ENCODE measurements at places on chromosomes 2 and 18. TPM values are rescaled to one million over a fixed set of nuclear protein-coding genes. Genes with fewer than 3 reads are reported as not detected.

Gene DUSP11
- total RNA-seq = 18.6 TPM

Gene INPP5D
- 4.3 TPM for total RNA-seq

Gene GRB14
- total RNA-seq = 2.9 TPM

Gene RTP5
- total RNA-seq = not detected

Gene POTEJ
- 0.04 TPM for total RNA-seq

DNA sequence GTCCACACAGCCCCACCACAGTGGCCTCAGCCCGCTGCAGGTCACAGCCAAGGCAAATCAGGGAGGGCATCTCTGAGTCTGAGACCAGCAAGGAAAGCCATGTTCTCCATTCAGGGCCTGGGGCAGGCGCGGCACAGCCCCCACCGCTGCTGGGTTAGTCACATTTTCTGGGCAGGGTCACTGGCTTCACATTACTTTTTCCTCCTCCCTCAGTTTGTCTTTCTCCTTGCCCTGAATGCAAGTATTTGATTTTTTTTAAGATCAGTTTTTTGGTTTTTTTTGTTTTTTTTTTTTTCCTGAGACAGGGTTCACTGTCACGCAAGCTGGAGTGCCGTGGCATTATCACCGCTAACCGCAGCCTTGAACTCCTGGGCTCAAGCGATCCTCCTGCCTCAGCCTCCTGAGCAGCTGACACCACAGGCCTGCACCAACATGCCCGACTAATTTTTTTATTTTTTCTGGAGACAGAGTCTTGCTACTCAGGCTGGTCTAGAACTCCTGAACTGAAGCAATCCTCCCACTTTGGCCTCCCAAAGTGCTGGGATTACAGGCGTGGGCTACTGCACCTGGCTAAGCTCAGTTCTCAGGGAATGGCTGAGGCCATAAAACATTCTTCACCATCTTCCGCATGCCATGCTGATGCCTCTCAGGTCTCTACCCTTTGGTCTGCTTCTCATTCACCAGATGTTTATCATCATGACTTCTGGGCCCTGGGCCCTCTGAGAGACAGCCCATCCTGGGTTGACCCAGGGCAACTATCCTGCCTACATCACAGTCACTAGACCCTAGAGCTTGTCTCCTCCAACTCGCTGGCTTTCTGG, 628 bp upstream of the CAPG start:
- DNase-seq = no peak
- no peak overlapping the region for H3K4me3 ChIP-seq
- peaks cover 11% of the 10 kb centered on the region for H3K27me3 ChIP-seq
- H3K4me1 ChIP-seq = peaks cover 32% of the 10 kb centered on the region
- no peaks in the 10 kb centered on the region for H3K36me3 ChIP-seq
- no peak overlapping the region for H3K27ac ChIP-seq

DNA sequence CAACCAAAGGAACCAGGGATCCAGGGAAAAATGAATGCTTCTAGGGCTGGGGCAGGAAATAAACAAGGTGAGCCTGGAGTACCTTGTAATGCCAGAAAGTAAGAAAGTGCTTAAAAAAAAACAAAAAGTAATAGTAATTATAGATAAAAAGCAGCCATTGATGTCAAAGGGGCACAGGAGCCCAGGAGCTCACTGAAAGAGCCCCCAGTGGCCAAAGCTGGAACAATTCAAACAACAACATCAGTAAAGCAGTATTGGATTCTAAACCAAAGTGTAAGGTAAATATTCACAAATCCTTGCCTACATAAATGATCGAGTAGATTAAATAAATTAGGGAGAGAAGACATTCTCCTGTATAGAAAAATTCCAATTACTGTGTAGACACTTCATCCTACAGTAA, 114.3 kb upstream of the ARL4C start:
- H3K27ac ChIP-seq = no peak overlapping the region
- no peaks in the 10 kb centered on the region for H3K4me1 ChIP-seq
- H3K4me3 ChIP-seq = no peak overlapping the region
- no peaks in the 10 kb centered on the region for H3K36me3 ChIP-seq
- no peak for DNase-seq
- no peaks in the 10 kb centered on the region for H3K27me3 ChIP-seq

DNA sequence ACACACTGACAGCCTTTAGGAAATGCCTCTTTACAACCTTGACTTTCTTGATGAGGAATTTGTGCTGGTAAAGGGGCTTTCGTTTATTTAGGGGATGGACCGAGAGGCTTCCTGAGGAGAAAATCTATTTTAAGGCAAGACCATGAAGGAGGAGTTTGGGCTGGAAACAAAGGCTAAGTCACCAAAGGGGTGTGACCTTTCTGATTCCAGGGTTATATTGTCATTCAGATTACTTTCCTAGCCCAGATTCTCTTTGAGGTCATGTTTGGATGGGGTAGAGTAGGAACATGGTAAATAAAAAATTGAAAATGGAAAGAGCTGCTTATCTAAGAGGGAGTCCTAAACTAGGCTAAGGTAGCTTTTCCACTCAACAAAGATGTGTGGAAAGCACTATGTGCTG, 77.1 kb upstream of the UGP2 start:
- no peak overlapping the region for H3K27ac ChIP-seq
- no peaks in the 10 kb centered on the region for H3K27me3 ChIP-seq
- H3K4me1 ChIP-seq = peaks cover 7% of the 10 kb centered on the region
- H3K36me3 ChIP-seq = no peaks in the 10 kb centered on the region

DNA sequence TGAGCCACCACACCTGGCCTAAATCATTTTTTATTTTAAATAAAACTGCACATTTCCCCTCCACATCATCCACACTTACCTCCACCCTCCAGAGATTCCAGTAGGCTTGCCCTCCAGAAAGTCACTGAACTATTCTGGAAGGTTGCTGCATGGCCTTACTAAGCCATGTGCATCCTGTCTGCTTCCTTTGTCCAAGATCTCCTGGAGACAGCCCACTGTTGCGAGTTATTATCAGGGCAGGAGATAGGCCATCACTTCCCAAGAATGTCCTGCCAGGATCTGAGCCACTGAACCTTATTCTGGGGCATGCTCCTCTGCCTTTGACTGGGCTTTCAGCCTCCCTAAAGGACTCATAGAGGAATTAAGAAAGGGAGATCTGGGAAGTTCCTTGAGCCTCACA, 26.8 kb downstream of the CCDC68 start:
- H3K27me3 ChIP-seq = no peaks in the 10 kb centered on the region
- H3K4me1 ChIP-seq = no peaks in the 10 kb centered on the region
- no peak overlapping the region for H3K27ac ChIP-seq
- H3K4me3 ChIP-seq = no peak overlapping the region

DNA sequence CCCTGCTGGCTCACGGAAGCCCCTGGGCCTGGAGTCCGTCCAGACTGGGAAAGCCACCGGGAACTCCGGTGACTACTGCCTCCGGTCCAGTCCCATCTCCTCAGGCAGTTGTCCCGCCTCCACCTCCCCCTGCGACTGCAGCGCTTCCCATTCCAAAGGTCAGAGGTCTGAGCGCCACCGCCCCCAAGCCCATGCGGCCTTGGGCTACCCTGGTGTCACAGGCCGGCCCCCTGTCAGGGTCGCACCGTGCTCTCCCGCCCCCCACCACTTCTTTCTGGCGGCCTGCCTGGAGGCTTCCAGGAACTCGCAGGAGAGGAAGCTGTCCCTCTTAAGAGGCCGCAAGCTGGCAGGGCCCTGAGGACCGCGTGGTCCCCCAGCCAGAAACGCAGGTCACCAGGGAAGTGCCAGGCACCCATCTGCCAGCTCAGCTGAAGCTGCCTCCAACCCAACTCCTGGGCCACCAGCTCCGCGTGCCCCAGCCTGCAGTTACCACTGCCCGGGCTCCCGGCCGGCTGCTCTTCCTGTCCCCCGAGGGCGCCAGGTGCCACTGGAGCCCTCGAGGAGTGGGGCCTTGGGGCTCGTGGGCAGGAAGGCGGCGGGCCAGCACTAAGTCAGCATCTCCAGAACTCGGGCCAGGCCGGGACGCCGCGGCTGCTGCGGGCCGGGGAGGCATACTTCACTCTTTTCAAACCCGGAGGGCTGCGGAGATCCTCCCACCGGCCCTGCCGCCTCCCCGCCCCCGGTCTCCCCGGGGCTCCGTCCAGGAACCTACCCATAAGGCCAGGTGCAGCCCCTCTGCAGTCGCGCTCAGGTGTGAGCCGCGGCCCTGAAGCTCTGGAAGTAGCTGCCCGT, 83.3 kb upstream of the POMC start:
- H3K27me3 ChIP-seq = no peaks in the 10 kb centered on the region
- peak; percentile 77 for DNase-seq
- peak overlapping the region; percentile 59 for H3K4me3 ChIP-seq
- H3K27ac ChIP-seq = peak overlapping the region; percentile 84
- peaks cover 47% of the 10 kb centered on the region for H3K36me3 ChIP-seq

GRCh38 chr2:24012521-24013188, 2.8 kb downstream of the MFSD2B start:
- no peak overlapping the region for H3K27ac ChIP-seq
- no peak for DNase-seq
- H3K36me3 ChIP-seq = no peaks in the 10 kb centered on the region
- no peak overlapping the region for H3K4me3 ChIP-seq

DNA sequence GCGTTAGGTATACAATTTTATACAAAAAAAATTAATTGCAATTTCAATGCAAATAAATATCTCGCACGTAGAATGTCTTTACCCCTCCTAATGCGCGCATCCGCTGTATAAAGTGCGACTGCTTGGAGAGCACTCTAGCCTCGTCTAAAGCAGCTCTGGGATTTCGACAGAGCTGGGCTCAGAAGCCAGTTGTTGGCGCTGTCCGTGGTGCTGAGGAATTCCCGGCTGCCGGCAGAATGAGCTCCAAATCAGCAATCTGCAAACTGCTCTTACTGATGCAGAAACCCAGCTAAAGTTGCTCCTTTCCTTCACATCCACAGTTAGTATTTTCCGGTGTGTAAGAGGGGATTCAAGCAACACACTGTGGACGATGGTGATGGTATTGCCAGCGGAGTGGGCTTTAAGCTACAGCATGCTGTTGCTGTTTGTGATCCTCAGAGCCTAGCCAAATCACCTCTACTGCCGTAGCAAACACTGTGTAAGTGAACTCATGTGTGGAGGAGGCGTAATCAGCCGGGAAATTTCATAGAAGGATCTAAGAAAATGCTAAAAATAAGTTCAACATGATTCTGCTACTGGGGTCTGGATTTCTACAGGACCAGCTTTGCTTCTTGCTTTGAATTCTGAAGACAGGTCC, at the start of gene VWC2L:
Gene VWC2L, plus strand, starts transcription at position 137 of the 637 bp plus-strand sequence. CDS start 3,140 bp downstream, outside the sequence.
- peak; percentile 87 for DNase-seq
- H3K36me3 ChIP-seq = no peaks in the 10 kb centered on the region
- H3K27me3 ChIP-seq = no peaks in the 10 kb centered on the region
- H3K4me3 ChIP-seq = no peak within 1 kb of the TSS
- H3K27ac ChIP-seq = no peak within 1 kb of the TSS

GRCh38 chr18:35646449-35646848, 64.9 kb downstream of the GALNT1 start:
- no peaks in the 10 kb centered on the region for H3K27me3 ChIP-seq
- no peak overlapping the region for H3K27ac ChIP-seq
- no peaks in the 10 kb centered on the region for H3K4me1 ChIP-seq
- H3K4me3 ChIP-seq = no peak overlapping the region
- no peak for DNase-seq

DNA sequence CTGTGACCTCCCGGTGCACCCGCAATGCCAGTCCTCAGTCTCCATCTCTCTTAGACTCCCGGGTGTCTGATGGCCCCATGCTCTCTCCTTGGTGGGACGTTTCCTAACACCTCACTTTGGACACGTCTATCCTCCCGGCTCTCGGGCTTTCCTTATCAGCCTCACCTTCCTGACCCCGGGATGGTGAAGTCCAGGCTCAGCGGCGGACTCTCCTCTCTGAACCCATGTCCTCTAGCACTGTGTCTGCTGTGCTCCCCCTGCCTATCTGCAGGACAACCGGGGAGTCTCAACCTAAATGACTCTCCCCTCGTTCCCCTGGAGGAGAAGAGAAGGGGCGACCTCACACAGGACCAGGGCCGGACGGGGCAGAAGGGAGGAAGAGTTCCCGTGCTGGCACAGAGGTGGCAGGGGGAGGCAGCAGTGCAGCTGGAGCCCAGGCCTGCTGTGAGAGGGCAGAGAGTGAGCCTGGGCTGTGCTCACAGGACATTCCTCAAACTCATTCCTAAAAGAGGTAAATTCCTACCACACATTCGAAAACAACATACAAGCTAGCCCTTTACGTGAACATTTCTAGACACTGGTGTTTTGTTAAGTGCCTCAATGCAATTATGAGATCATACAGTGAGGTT, 41.9 kb downstream of the MBP start:
- no peaks in the 10 kb centered on the region for H3K27me3 ChIP-seq
- H3K36me3 ChIP-seq = no peaks in the 10 kb centered on the region
- H3K4me3 ChIP-seq = no peak overlapping the region
- DNase-seq = no peak

DNA sequence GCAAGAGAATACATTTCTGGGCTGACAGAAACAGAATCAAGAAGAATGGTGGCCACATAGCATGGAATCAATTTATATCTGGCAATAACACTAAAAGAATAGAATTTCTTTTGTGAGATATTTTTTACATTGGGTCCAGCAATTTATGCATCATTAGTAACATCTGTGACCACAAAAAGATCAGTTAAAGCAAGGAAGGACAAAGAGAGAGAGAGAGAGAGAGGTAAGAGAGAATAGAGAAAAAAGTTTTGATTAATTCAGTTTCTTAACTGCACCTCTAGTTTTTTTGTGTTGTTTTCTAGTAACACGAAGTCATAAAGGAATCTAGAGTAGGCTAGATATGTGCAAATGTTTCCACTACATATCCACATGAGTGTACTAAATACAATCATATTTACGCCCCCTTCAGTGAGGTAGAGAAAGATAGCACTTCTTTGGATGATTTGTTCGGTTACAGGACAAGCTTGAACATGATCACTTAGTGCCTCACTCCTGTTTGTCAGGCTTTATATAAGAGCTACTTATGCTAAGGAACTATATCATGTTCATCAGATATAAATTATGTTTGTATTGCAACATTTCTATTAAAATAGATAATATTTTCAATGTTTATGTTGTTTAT, 247.4 kb upstream of the COL3A1 start:
- no peak overlapping the region for H3K4me3 ChIP-seq
- no peaks in the 10 kb centered on the region for H3K27me3 ChIP-seq
- peak; percentile 71 for DNase-seq
- H3K27ac ChIP-seq = peak overlapping the region; percentile 53
- no peaks in the 10 kb centered on the region for H3K36me3 ChIP-seq

DNA sequence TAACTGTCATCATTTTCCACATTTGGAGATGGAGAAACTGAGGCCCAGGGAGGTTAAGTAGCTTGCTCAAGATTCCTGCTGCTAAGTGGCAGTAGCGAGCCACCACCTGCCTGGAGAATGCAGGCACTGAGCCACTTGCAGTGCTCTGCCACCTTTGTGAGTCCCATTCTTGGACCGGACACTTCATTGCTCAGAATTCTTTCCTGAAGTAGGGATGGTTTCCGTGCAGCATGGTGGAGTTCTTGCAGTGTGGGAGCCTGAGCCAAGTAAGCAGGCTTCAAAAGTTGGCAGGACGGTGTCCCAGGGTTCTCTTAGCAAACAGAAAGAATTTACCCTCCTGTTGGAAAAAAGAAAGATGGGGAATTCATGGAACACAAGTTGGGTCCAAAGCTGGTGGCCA, 115.0 kb upstream of the MMADHC start:
- H3K27me3 ChIP-seq = no peaks in the 10 kb centered on the region
- H3K36me3 ChIP-seq = no peaks in the 10 kb centered on the region
- no peak for DNase-seq
- no peaks in the 10 kb centered on the region for H3K4me1 ChIP-seq

GRCh38 chr18:75107931-75108276, 101.0 kb downstream of the PTGR3 start:
- H3K36me3 ChIP-seq = no peaks in the 10 kb centered on the region
- no peak for DNase-seq
- peaks cover 2% of the 10 kb centered on the region for H3K27me3 ChIP-seq
- H3K4me3 ChIP-seq = no peak overlapping the region
- peaks cover 14% of the 10 kb centered on the region for H3K4me1 ChIP-seq
- H3K27ac ChIP-seq = no peak overlapping the region

- DNase-seq = no peak
- H3K4me3 ChIP-seq = no peak overlapping the region
- H3K4me1 ChIP-seq = no peaks in the 10 kb centered on the region
- H3K27me3 ChIP-seq = no peaks in the 10 kb centered on the region
- H3K27ac ChIP-seq = no peak overlapping the region
These were observed 17.8 kb downstream of the NCOA1 start for GRCh38 chr2:24508878-24509277.
